ENCODE measurements at places on chromosomes 2 and 18.

DNA sequence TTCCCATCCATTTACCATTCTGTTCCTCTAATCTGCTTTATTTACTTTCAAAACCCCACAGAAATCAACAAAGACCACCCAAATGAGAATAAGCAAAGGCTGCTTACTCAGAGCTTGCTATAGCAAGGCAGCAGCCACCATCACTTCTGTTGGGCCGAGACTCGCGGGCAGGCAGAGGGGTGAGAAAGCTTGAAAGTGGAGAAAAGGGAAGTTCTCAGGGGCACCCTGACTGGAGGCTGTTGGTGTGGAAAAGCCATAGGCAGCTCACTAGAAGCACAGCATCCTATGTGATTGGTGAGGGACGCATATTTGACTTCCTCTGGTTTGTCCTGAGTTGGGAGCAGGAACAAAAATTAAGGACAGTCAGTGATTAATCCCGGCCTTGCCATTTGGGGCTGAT is 269.7 kb upstream of the THSD7B start:
- no peak for DNase-seq

- peak; percentile 58 for DNase-seq
These were observed 68.0 kb downstream of the KLHL29 start for GRCh38 chr2:23452853-23453420.

DNA sequence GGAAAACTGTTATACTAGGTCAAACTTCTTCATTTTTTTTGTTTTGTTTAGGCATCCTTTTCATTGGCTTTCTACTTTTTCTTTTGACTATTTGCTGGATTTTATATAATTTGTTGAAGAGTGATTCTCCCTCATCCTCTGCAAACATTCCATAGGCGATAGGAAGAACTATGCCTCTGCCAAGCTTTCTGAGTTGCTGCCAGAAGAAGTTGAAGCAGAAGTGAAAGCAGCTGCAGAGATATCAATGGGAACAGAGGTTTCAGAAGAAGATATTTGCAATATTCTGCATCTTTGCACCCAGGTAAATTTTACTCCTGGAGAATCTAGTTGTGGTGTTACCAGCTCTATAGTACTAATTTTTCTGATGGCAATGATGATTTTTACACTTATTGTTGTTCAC is 25.4 kb downstream of the NOP58 start:
- DNase-seq = peak; percentile 54

GRCh38 chr2:69514819-69515218 is 77.6 kb upstream of the NFU1 start:
- DNase-seq = no peak

DNA sequence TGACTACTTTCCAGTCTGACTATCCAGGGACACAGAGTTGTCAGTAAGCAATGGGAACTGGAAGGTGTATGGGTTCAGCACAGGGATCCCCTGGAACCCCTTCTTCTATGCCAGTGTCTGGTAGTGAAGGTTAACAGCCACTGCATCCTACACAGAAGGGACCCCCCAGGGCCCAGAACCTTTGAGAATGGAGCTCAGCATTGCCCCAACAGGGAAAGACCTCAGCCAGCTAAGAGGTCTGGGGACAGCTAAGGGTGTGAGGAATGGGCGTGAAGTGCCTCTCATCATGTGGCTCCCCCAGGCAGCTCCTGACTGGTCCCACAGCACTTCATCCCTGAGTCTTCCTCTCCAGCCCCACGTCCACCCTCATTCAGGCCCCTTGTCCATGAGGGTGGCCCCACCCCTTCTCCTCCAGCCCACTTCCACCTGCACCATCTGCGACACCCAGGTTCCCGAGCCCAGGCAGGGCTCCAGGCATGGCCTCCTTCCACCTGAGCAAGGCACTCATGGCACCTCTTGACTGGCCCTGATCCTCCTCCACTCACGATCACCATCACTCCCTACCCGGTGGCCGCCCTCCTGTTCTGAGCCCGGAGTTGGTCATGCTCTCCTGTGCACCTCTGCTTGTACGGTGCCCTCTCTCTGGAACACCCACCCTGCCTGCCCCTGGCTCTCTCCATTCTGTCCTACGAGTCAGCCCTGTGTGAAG is 77.1 kb downstream of the SFXN5 start:
- no peak for DNase-seq

DNA sequence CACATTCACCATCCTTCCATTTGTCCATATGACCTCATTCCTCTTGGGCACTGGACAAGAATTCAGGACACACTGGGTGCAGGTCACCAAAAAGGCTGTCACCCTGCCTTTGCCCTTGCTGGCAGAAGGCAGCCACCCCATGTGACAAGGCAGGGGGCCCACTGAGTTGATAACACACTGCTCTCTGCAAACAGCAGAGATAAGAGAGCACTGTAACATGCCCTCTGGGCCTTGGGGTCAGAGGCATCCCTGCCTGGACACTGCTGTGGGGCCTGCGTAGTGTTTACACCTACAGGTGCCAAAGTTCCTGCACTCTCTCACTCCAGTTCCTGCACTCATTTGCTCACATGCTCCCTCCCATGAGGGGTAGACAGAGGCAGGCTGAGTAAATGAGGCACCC is 344.7 kb upstream of the TCF4 start:
- no peak for DNase-seq

GRCh38 chr2:175806125-175806490 is 196.0 kb downstream of the LNPK start:
- DNase-seq = no peak

- DNase-seq = no peak
These were observed 63.7 kb downstream of the COL4A3 start for GRCh38 chr2:227228061-227228667.

GRCh38 chr18:21955757-21956652 is 213.4 kb upstream of the GATA6 start:
- peak; percentile 66 for DNase-seq

DNA sequence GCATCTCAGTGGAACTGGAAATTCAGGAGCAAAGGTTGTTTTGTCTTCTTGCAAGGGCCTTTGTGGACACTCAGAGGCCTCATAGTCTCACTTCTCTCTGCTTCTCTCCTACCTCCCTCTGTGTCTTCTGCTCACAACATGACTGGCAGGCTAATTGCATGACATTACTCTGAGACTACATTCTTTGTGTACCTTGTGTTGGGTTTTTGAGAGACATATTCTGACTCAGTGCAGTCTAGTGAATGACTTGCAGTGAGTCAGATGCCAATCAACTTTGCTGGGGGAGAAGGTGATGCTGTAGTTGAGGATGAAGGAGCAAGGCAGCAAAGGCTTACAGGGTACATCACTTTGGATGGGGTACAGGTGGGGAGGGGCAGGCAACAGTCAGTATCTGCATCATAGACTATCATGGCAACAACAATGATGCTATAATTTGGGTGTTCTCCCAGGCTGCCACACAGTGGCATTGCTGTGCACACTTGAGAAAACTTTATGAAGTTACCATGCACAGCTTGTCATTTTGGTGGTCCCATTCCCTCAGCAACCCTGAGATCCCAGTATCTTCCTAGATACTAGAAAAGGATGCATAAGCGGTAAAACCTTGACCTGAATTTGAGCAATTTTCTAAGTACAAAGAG is 69.3 kb upstream of the SLC16A14 start:
- peak; percentile 33 for DNase-seq

GRCh38 chr2:134027980-134028379 is 225.9 kb upstream of the MGAT5 start:
- no peak for DNase-seq

DNA sequence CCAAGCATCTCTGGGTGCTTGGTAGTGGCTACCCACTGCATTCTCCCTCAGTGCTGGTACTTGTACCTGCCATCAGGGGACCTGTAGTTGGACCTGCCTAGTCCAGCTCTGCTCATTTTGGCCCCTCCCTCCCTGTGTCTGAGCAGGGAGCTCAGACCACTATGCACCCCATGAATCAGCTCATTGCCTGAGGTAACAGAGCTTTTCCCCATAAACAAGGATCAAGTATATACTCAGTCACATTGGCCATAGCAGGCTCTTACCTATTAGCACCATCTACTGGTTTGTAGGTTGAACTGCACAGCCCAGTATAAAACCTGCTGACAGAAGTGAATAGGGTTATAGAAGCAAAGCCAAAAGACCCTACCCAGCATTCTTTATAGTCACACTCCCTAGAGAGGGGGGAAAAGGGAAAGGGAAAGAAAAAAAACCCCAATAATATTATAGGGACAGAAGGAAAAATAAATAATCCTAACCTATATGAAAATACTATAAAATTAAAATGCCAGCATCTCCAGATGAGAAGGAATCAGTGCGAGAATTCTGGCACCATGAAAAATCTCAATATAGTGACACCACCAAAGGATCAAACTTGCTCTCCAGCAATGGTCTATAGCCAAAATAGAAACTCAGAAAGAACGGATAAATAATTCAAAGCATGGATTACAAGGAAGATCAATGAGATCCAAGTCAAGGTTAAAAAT is 6.9 kb upstream of the FLACC1 start:
- DNase-seq = peak; percentile 73

GRCh38 chr2:105712166-105712915 is 32.4 kb upstream of the NCK2 start:
- DNase-seq = no peak

DNA sequence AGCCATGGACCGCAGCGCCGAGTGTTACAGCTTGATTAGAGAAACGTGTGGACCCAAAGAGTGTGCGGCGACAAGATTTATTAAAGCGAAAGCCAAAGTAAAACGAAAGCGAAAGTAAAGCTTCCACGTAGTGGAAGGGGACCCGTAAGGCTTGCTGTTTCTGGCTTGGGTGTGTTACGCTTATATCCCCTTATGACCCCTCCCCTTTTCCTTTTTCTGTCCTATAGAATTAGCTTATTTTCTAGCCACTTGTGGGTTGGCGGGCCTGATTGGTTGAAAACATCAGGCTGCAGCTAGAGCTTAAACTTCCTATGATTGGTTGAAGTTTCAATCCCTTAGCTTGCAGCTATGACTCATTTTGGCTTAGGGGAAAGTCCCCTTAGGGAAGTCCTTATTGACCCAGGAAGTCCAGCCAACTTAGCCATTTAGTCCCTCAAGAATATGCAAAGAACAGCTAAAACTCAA is 969.7 kb downstream of the DCDC2C start:
- no peak for DNase-seq

DNA sequence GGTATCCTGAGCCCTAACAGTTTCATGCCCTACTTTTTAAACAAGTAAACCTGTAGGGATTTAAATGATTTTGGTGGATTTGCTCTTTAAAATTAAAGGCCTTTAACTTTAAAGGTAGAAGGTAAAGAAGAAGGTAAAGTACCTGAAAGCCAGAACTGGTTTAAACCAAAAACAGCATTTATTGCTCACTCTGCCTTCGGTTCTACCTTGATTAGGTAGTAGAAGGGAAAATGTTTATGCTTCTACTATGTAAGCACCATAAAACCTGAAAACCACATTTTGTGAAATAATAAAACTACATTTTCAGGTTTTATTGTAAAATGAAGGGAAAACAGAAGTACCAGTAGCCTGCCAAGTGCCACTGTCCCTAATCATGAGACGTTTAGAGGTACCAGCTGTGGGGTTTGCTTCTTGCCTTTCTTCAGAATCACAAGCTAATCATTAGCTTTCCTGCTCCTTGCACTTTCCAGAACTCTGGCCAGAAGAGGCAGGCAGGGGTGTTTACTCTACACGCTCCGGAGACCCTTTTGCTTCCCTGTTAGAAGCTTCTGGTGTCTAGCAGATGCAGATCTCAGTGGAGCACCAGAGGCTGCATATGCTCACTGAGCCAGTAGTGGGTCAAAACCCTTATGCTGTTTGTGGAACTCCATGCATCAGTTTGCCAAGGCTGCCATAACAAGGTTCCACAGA is 33.3 kb downstream of the RPIA start:
- no peak for DNase-seq

- no peak for DNase-seq
These were observed 177.5 kb downstream of the MTCL1 start for GRCh38 chr18:8882632-8883408.

- peak; percentile 97 for DNase-seq
These were observed 114.1 kb downstream of the COL6A3 start for GRCh38 chr2:237299906-237300305.

- peak; percentile 33 for DNase-seq
These were observed 98.4 kb downstream of the NDUFA10 start for GRCh38 chr2:239926587-239927232.

- peak; percentile 98 for DNase-seq
These were observed 56.2 kb downstream of the ITSN2 start for GRCh38 chr2:24304098-24304497.

GRCh38 chr2:34892766-34893165 is 1293.7 kb upstream of the FAM98A start:
- DNase-seq = no peak

DNA sequence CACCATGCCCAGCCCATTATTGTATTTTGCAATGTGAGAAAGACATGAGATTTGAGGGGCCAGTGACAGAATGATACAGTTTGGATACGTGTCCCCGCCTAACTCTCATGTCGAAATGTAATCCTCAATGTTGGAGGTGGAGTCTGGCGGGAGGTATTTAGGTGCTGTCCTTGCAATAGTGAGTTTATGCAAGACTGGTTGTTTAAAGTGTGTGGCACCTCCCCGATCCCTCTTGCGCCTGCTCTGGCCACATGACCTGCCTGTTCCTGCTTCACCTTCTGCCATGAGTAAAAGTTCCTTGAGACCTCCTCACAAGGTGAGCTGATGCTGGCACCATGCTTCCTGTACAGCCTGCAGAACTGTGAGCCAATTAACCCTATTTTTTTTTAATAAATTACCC is 16.6 kb downstream of the CNDP1 start:
- DNase-seq = no peak

GRCh38 chr2:29063646-29064345 is 10.5 kb downstream of the PCARE start:
- peak; percentile 79 for DNase-seq

DNA sequence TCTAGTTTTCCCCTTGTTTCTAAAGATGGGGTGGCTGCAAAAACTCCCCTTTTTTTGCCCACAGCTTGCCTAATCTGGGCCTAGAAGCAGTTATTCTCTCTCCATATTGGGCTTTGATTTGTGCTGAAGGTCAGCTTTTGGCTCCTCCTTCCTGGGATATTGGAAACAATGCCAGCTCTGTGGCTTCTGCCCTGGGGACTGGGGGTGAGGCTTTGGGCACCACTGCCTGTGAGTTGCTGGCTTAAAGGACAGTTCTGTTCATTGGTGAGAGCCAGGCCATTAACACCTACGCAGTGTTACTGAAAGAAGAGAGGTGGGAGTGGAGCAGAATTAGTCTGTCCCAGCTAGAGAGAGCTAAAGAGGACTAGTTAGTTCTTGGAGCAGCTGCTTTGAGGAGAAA is 4.3 kb downstream of the UBXN2A start:
- DNase-seq = no peak

DNA sequence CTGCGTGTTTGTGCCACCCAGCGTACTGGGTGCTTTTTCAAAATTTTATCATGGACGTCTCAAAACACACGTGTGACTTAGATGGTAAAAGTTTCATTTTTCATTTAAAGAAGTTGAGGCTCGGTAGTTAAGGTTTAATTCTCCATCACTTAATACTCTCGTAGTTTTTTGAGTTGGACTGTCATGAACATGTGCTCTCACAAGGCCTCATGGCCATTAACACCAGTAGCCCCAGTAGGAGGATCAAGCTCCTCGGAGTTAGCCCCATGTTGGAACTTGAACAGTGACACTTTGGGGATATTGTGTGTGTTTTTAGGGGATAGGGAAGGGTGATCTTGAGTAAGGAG is 15.3 kb downstream of the NMUR1 start:
- no peak for DNase-seq

- no peak for DNase-seq
These were observed 70.9 kb upstream of the FHL2 start for GRCh38 chr2:105469781-105470180.
